NAMALWA (cell line): ENCODE measurements at places on chromosomes 7 and 10.
A peak's percentile ranks its signal among the peaks of the same experiment; 100 is the strongest.

GRCh38 chr10:65911151-65911835 lies 1014.5 kb upstream of the LRRTM3 start:
- DNase-seq, result no peak

DNA sequence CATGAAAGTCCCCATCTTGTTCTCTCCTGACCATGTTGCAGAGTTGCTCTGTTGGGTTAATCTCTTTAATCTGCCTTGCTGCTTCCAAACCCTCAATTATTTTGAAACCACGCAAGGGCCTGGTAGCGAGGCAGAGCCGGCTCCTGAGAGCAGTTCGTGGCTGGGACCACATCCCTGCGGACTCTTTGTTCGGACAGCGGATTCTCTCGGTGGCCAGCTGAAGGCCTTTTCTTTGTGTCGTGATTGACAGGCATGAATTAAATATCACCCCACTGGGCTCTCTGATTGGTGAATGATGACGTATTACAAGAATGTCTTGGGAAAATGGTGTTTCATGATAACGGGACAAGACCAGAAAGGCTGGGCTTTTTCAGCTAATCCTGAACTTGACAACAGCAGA lies 66.9 kb upstream of the ARHGAP21 start:
- no peak for DNase-seq

DNA sequence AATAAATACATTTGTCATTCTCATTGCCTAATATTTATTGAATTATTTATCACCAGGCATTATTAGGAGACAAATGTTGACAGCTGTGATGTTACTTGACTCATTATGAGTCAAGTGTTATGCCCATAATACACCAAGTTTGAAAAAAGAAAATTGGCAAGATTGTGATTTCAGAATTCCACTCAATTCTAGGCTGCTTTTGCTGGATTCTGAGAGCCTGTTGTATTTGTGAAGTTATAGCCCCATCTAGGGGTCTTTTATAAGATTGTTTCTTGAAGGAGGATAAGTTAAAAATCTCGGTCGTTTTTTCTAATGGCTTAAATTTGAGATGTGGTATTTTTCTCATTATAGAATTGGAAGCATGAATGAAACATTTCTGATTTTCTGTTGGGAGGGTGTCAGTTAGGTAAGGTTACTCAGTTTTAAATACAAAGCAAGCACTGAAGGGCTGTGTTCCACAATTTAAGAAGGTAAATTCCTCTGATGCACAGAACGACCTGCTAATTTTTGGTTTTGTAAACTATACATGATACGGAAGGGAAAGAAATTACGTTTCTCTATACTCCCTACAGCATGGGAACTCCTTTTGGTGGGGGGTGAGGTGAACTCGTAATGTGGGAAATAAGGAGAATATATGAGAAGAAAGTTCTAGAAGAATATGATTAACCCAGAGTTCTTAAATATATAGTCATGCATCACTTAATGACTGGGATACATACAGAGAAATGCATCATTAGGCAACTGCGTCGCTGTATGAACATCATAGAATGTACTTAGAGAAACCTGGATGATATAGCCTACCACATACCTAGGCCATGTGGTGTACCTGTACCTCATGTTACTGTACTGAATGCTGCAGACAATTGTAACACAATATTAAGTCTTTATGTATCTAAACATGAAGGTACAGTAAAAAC lies 2.6 kb downstream of the STK31 start:
- peak; percentile 78 for DNase-seq

DNA sequence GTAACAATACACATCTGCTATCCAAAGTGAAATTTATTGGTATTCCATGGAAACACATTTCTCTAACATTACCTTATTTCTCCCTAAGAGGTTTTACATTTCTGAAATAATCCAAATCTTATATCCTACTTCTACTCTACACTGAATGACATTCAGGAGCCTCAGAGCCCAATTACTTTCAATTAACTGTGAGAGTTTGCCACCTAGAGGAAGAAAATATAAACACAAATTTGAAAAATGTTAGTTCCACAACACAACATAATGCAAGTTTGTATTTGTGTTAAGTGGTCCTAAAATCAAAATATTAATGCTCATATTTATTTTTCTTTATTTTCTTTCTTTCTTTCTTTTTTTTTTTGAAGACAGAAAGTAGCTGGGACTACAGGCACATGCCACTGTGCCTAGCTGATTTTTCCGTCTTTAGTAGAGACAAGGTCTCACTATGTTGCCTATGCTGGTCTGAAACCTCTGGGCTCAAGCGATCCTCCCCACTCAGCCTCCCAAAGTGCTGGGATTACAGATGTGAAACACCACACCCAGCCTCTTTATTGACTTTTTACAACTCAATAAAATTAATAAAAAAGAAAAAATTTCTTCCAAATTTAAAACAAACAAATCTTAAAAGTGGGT lies 46.0 kb downstream of the ATAD1 start:
- DNase-seq, result peak; percentile 63

- DNase-seq, result peak; percentile 21
Measured at GRCh38 chr7:3067606-3068380, 24.1 kb upstream of the CARD11 start.

GRCh38 chr7:25978466-25978865 lies 173.5 kb upstream of the NFE2L3 start:
- DNase-seq, result no peak

DNA sequence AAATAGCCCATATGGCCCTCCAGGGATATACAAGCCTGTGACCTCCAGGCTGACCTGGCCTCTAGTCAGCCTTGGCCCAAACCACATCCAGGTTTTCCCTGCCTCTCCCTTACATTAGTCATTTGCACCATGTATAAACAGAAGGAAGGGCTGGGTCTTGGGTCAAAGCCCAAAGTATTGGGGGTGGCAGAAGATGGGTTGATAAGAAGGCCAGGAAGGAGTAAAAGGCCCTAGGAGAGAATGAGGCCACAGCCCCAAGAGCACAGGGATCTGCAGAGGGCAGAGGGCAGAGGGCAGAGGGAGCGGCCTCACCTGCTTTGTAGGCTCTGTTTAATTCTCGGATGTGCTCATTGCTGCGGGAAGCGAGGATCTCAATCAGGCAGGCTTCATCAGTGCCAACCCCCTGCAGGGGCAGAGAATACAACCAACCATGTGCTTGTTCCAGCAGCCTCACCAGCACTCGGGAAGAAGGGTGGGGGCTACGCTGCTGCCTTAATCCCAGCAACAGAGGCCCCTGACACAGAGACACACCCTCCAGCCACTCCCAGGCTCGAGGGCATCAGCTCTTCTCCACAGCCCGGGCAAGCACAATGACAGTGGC lies 31.3 kb downstream of the PLAC9 start:
- no peak for DNase-seq

GRCh38 chr7:95929710-95930280 lies 157.4 kb downstream of the DYNC1I1 start:
- no peak for DNase-seq

- DNase-seq, result no peak
Measured at GRCh38 chr7:7768977-7769709, 50.7 kb upstream of the RPA3 start.

DNA sequence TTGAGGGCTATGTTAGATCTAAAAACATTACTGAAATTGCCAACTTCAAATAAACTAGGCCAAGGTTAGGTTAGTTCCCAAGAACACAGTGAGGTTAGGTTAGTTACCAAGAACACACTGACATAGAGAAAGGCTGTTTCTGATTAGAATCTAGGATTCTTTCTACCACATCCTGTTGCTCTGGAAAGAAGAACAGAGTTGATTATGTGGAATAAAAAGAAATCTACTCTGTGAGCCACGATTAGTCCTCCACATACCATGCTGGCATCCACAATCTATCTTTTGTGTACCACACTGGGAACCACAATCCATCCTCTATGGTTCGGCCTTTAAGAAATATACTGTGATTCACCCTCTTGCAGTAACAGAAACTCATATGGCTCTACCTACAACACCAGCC lies 91.4 kb downstream of the LRRTM3 start:
- DNase-seq, result no peak
